PC-3 (cell line): ENCODE measurements at places on chromosomes 4 and X. TPM values are rescaled to one million over a fixed set of nuclear protein-coding genes. Genes with fewer than 3 reads are reported as not detected.
A peak's percentile ranks its signal among the peaks of the same experiment; 100 is the strongest.

GRCh38 chr4:166724369-166724768 lies 509.9 kb downstream of the SPOCK3 start:
- no peaks in the 10 kb centered on the region for H3K27me3 ChIP-seq
- H3K27ac ChIP-seq = no peak overlapping the region
- H3K4me3 ChIP-seq = no peak overlapping the region
- peaks cover 9% of the 10 kb centered on the region for H3K4me1 ChIP-seq

GRCh38 chrX:10831716-10832502 lies 211.5 kb upstream of the MID1 start:
- peak overlapping the region; percentile 82 for H3K4me3 ChIP-seq
- peak overlapping the region; percentile 33; the same call in 1 of the 2 replicates for H3K27ac ChIP-seq
- H3K4me1 ChIP-seq = peaks cover 16% of the 10 kb centered on the region
- H3K27me3 ChIP-seq = no peaks in the 10 kb centered on the region
- peak; percentile 16 for DNase-seq
- H3K36me3 ChIP-seq = no peaks in the 10 kb centered on the region

The S100G gene
- total RNA-seq = not detected in 2 replicates

The LNX1 gene
- 2.8 and 3.0 TPM in 2 replicates for total RNA-seq

The CXorf65 gene
- not detected in 2 replicates for total RNA-seq
